ENCODE measurements at places on chromosomes 7 and 10. TPM values are rescaled to one million over a fixed set of nuclear protein-coding genes. Genes with fewer than 3 reads are reported as not detected.

PITX3 gene
- total RNA-seq = 0.16 TPM

CYP3A4 gene
- not detected for total RNA-seq

OPN1SW gene
- not detected for total RNA-seq

KIF20B gene
- total RNA-seq = 4.4 TPM

METTL27 gene
- 11.8 TPM for total RNA-seq

ZCWPW1 gene
- 2.1 TPM for total RNA-seq

CFTR gene
- not detected for total RNA-seq

CLDN3 gene
- not detected for total RNA-seq

CROT gene
- 15.3 TPM for total RNA-seq

GRID2IP gene
- total RNA-seq = under 0.01 TPM
